ACHN (cell line): ENCODE measurements at places on chromosomes 1 and 21.

DNA sequence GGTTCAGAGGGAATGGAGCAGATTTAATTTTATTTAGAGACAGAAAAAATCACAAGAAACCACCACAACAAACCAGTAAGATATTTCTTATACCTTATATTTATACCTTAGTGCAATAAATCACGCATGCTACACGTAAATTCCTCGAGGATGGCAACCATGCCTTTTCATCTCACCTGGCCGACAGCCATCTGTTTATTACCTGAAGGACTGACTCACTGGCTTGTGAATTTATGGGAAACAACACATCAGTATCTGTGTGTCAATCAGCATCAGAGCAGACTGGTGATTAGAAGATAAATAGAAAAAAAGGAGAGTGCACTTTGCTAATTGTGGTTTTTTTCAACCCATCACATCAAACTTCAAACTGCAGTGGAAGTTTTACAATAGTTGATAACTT, 58.4 kb downstream of the S1PR1 start:
- no peak for DNase-seq

DNA sequence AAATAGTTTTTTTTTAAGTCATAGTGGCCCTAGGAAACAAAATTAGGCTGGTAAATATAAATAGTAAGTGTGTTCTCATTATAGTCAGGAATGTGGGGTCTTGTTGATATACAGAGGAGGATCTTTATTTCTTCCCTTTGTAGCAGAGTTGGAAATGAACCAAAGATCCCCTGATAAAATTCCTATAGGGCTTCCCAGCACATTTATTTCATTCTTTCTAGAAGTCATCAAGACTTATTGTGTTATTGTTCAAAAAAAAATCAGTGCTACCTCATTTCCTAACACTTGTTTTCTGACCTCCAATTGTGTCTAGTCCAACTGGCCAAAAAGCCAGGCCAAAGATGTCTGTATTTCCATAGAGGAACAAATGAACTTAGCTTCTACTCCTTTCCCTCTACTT, 7.6 kb upstream of the PLEKHO1 start:
- no peak for DNase-seq

GRCh38 chr1:204102029-204102611, 29.2 kb downstream of the SOX13 start:
- no peak for DNase-seq

DNA sequence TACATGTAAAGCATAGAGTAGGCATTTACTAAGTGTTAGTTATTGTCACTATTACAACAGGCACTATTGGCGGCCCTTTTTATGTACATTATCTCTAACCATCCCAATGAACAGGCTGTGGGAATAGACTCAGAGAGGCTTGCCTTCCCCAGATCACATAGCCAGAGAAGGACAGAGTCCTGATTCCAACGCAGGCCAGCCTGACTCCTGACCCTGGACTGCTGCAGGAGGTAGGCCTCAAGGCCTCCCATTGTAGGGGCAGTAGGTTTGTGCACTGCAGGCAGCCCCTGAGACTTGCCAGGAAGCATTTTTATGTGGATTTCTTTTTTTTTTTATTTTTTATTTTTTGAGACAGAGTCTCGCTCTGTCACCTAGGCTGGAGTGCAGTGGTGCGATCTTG, 6.4 kb upstream of the GFI1 start:
- no peak for DNase-seq

DNA sequence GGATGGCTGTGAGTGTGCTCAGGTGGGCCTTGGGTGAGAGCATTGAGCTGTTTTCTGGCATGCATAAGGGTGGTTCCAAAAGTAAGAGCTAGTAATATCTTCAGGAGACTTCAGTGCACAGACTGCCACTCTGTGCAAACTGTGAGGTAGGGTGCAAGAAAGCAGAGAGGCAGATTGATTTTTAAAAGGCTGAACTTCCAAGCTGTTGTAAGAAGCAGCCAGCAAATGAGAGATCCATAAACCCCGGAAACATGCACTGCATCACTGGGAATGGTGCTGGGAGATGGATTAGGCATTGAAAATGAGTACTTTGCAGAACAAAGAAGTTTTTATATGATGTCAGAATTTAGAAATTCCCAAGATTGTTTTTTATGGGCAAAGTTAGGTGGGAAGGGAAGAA, 255.4 kb downstream of the TNR start:
- no peak for DNase-seq

DNA sequence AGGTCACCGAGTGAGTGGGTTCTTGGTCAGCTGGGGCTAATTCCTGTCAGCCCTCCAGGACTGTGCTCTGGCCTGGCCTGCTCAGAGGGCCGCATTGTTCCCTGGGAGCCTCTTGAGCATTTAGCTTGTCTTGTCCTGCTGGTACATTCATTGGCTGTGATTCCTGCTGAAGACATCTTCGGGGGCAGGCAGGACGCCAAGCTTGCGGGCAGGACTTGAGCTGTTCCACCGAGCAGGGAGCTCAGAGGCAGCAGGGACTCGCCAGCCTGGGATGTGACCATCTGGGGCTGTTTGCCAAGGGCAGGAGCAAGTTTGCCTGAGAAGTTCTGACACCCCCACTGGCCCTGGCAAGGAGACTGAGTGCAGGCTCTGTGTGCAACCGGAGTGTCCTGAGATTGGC, 7.0 kb upstream of the SLC26A9 start:
- no peak for DNase-seq

- DNase-seq, result no peak
Observed at GRCh38 chr1:54108156-54108555, 44.6 kb downstream of the CDCP2 start.

GRCh38 chr1:60978421-60979357, 103.7 kb upstream of the NFIA start:
- DNase-seq, result peak; percentile 38

DNA sequence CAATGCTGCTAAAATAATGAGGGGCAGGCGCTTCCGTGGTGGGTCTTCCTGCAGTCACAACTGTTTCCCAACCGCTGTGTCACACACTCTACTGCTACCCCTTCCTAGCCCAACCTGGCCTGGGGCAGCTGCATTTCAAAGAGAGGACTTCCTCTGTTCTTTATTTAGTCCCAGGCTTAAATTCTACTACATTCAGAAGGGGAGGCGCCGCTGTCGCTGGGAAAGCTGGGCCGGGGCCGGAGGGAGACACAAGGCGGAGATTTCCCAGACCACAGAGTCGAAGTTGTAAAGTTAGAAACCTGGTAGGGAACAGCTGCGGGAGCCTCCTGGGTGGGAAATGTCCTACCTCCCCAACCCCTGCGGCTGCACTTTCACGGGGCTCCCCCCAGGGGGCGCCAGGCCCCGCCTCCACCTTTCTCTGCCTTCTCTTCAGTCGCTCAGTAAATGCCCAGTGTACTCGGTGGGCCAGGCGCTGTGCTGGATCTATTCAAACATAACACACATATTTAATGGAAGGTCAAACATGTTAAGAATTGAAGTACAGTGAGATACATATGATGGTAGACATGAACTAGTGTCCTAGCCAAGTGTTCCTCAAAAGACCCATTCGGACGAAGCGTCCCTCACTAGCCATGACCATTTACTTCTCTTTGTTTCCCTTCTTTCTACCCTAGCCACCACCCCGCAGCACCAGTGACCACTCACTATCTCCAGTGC, 23.1 kb downstream of the DYRK3 start:
- DNase-seq, result peak; percentile 22

- no peak for DNase-seq
Observed at GRCh38 chr1:215001419-215002021, 81.0 kb upstream of the KCNK2 start.

GRCh38 chr1:201275253-201275666, 8.0 kb upstream of the PKP1 start:
- peak; percentile 99 for DNase-seq

GRCh38 chr1:206495493-206496046, 11.8 kb upstream of the RASSF5 start:
- no peak for DNase-seq

DNA sequence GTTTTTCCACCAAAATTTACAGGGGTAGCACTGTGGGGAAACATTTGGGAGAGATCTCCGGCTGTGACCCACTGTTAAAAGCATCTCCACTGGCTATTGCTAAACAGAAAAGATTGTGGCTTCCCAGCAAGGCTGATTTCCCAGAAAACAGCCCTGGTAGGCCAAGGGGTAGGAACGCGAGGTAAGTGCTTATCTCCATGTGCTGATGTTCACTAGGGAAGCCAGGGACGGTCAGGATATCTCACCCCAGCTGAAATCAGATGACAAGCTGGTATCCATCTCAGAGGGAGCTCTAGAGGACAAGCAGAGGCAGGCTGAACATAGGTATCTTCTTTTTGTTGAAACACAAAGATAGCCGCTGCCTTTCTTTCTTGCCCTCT, 63.6 kb downstream of the MIS18A start:
- no peak for DNase-seq
